AG04450 (cell line): ENCODE measurements at places on chromosomes 12 and 14.

GRCh38 chr14:81435391-81436295 lies 35.5 kb upstream of the STON2 start:
- DNase-seq = no peak

DNA sequence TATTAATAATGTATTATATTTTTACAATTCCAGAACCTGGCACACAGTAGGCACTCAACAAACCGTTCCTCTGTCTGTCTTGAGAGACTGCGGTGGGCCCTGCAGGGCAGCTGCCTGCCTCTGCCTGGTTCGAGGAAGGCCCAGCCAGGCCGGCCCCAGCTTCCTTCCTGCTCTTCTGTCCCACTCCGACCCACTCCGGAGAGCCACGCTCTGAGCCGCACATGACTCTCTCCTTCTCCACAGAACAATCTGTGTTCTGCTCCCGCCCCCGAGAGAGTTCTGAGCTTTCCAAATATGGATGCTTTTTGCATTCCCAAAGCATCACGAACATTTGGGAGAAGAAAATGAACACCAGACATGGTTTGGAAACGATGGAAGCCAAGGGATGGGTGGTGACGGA lies 57.3 kb downstream of the TTC7B start:
- DNase-seq = no peak

GRCh38 chr12:98403385-98403784 lies 112.0 kb upstream of the TMPO start:
- no peak for DNase-seq

DNA sequence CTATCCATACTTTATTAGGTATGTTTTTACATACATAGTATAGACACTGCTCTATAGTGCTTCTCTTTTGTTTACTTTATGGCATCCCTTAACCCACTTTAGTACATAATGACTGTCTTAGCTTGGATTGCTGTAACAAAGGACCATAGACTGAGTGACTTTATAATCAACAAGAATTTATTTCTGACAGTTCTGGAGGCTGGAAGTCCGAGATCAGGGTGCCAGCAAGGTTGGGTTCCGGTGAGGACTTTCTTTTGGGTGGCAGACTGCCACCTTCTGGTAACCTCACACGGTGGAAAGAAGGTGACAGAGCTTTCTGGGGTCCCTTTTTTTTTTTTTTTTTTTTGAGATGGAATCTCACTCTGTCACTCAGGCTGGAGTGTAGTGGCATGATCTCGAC lies 48.6 kb upstream of the PPM1H start:
- DNase-seq = no peak

DNA sequence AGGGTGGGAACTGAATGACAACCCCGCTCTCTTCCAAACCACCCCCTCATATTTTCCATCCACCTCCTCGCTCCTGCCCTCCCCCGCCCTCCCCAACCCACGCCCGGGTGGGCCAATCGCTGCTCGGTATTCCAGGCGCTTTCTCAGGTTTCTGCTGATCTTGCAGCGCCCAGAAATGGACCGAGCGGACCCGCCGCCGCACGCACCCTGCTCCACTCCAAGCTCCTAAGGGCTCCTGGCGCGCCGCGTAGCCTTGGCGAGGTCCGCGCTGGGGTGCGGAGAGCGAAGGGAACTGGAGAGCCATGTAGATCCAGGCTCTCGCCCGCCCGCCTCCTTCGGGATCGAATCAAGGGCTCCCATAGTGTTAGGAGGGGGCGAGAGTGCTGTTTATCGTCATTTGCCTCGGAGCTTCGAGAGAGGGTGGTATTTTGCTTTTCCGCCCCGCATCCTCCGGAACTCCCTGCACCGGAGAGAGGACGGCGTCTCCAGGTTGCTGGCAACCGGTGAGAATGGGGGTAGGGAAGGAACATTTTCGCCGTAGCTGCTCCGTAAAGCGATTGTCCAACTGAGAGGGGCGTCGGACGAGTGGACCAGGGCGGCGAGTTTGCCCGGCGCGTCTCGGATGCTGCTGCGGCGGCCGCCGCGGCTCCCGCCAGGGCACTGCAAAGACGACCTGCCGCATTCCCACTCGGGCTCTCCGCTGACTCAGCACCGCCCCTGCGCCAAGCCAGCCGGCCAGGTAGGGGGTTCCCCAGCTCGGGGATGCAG lies at the start of gene KCNA1:
Gene KCNA1 (plus strand): TSS at position 172 of the 768 bp plus-strand sequence. CDS start 1,474 bp downstream, outside the sequence.
- no peak for DNase-seq

DNA sequence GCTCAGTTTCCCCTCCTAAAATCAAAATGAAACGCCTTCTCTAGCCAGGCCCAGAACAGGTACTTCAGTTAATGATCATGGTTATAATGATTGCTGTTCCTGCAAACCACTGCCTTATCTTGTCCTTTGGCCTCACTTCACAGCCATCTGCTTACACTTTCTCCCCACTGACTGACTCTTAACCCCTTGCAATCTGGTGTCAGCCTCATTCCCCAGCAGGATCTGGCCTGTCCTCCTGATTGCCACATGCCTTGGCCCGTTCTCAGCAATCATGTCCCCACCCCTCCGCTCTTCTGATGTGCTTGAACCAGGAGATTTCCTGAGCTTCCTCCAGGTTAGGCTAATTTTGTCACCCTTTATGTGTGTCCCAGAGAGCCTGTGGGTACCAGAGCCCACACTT lies 64.5 kb downstream of the KCNA1 start:
- DNase-seq = no peak

DNA sequence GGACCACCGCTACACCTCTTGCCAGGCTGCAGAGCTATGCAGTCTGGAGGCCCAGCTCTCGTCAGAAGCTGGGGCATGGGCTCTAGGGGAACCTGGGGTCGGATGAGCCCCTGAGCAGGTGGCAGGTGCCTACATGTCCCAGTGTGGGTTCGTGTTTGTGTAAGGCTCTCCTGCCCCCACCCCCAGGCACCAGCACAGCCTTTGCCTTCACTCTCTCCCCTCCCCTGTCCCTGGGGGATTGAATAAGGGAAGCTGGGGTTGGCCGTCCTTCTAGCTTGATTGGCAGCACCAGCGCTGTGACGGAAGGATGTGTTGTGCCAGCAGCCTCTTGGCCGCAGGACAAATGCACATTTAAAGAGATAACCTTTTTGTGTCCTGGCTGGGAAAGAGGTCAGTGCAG lies 34.8 kb upstream of the TSPAN9 start:
- DNase-seq = no peak

- DNase-seq = no peak
These were observed 732 bp downstream of the SLC25A29 start for GRCh38 chr14:100305324-100306100.

GRCh38 chr12:12501121-12501520 lies 61.5 kb downstream of the DUSP16 start:
- DNase-seq = no peak

GRCh38 chr12:27969624-27970400 lies 2.7 kb downstream of the PTHLH start:
- DNase-seq = no peak

GRCh38 chr12:117119592-117120198 lies 20.5 kb upstream of the TESC start:
- DNase-seq = no peak

DNA sequence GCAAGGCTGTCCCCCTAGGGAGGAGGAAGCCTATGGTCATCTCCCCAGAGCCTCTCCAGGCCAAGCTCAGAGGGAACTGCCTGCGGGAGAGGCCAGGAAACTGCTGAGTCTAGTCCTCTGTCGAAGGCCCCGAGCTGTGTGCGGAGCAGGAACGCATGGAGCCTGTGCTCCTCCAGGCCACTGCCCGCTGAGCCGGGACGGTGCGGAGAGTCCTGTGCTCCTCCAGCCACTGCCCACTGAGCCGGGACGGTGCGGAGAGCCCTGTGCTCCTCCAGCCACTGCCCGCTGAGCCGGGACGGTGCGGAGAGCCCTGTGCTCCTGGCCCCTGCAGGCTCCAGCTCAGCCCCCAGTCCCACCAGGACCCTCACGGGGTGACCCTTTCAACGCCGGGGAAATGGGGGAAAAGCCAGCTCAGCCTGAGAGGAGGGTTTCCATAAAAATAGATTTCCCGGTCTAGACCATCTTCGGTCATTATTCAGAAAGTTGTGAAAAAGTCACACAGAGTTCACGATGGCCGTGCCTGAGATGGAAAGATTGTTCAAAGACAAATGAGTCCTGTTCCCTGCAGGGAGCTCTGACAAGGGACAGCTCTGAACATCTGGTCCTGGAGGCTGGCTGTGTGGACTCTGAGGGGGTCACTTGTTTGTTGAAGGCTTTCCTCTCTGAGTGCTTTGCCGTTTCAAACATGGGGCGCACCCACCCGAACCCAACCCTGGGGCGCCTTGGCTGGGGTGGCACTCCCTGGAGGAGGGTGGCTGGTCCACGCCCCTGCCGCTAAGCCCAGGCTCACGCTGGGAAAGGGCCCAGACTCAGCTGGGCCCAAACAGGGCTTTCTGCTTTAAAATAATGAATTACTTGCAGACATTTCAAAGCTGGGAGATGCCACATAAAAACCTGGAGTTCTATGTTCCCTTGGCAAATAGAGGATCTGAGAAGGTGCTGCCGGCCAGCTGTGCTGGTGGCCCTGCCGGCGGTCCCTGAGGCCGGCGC lies 85.5 kb downstream of the ADGRD1 start:
- DNase-seq = no peak

DNA sequence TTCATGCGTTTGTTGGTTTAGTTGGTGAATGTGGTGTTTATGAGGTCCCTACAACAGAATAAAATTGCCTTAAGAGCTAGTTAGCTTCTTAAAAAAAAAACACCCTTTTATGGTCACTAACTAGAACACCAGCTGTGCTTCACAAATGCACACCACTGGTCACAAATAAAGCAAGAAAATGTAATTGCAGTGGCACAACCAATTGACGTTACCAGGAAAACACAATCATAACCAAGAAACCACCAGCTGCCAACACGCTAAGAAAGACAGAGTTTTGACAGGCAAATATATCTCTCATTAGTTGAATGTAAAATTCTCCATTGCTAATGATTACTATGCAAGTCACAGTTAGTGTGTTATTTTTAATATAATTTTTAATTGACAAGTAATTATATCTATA lies 389.9 kb downstream of the ADAMTS20 start:
- DNase-seq = no peak

DNA sequence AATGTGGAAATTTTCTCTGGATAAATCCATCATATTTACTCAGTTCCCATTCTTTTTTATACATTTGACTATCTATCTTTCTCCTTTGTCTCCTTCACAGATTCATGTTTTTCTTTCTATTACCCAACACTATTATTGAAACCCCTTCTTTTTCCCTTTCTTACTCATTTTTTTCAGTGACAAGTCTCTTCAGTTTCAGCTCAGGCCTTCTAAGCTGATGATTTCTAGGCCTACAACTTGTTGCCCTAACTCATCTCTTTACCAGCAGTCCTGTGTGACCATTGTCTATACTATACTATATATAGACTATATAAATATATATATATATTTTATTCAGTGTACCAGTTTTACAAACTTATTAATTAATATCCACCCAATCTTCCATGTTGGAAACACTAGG lies 31.8 kb downstream of the SLC16A7 start:
- no peak for DNase-seq

DNA sequence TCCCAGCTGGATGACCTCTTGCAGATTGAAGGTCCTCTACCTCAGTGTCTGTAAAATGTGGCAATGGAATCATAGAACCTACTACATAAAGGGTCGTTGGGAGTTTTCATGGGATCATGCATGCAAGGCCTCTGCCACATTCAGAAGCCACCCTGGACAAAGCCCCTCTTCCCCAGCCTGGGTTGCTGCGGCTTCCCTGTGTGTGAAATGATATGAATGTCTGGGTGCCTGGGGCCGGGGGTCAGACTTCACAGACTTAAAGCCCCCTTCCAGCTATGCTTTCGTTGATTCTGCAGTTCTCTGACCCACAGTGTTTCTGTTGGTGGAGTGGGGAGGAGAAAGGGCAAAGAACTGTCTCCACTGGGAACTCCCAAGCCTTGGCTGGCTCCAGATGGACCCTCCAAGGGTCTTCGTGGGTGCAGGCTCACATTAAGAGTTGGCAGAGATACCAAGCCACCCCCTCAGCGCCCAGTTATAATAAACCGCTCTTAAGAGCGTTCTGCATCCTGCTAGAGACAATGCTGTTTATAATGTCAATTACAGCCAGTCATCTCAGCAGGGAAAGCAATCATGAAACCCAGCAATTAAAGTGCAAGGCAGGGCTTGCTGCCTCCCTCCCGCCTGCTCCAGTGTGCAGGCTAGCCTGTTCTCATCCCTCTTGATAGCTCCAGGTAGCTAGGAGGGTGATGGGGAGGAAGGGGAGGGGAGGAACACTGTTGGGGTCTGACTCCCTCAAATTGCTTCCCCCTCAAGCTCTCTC lies 210.9 kb upstream of the FKBP4 start:
- no peak for DNase-seq

DNA sequence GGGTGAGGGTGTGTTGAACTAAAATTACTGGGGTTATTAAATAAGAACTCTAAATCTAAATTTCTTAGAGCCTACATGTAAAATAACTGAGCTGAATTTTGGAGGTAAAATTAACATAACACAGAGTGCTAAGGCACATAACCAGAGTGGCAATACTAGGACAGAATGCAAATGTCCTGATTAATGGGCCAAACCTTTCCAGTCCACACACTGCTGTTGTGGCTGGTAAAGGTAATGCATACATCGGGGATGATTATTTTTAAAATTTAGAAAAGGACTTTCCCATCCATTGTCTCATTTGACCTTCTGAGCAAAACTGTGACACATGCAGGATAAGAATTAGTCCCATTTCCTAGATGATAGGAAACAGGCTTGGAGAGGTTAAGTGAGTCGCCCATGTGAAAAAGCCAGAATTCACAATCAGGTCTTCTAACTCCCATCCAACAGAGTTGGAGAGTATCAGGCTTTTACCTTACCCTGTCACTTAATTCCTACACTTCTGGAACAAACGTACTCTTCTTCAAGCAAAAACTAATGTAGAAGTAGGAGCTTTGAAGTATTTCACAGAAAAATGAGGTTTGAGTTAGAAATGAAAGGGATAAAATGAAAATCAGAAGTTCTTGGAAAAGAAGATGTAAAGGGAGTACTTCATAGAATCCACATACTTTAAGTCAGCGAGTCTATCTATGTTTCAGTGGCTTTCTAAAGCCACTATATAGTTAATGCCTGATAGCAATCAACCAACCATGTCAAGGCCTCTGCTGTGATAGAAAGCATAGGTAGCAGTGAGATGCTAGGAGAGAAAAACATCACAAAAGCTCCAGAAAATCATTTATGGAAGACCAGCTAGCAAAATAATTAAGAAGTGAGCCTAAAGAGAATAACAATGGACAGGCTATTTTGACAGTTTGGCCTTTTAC lies 334.9 kb upstream of the DIO2 start:
- DNase-seq = no peak

GRCh38 chr12:46490635-46491034 lies 118.1 kb upstream of the SLC38A2 start:
- no peak for DNase-seq

- no peak for DNase-seq
These were observed 161.2 kb upstream of the SLC38A2 start for GRCh38 chr12:46533723-46534122.
